ENCODE measurements at places on chromosomes 6 and 20. TPM values are rescaled to one million over a fixed set of nuclear protein-coding genes. Genes with fewer than 3 reads are reported as not detected.
A peak's percentile ranks its signal among the peaks of the same experiment; 100 is the strongest.

DNA sequence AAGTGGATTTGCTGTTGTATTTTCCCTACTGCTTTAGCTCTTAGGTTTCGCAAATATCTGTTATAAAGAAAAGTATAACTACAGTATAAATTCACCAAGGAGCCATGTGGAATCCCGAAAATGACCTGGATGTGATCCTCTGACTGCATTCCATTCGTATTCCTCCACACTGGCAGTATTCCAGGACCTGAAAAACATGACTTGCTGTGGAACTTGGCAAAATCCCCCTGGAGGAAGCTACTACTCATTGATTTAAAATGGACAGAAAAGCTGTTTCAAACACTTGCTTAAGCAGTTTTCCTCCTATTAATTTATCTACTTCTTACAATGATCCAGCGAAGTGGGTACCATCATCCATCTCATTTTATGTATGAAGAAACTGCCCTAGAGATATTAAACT lies 13.3 kb upstream of the ENPP5 start:
- no peak for DNase-seq

DNA sequence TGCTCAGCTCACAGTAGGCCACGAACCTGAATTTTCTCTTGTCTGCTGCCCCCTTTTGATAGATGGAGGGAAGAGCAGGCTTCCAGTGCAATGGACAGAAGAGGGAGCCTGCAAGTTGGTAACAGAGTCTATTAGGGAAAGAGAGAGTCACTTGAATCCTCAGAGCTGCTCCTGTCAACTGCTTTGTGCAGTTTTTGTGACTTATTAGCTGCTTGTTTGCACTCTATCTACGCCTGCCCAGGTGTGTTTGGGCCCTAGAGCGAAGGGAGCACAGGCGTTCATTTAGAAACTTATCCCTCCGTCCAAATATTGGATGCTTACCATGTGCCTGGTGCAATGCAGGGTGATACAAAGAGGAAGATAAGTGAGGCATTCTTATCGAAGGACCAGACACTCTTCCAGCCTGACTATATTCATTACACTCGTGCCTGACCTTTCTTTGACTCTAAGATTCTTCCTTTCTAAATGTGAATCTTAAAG lies 11.6 kb upstream of the SLC2A12 start:
- DNase-seq: no peak

DNA sequence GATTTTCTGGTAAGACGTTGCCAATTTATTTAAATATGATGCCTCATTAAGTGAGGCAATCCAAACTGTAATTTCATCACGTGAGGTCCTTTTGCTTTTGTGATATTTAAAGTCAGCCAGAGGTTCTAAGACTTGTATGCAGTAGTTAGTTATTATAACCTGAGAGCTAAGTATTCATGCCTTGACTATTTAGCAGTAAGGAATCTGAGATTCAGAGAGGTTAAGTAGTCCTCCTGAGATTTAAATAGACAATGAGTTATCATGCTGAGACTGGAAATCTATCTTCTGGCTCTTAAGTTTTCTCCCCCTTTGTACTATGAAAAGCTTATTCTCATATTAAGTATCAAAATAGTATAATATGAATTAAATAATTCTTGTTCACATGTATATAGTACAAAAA lies 158.0 kb downstream of the UTRN start:
- no peak for DNase-seq

- no peak for DNase-seq
Measured at GRCh38 chr6:11766589-11767450, 11.8 kb downstream of the ADTRP start.

DNA sequence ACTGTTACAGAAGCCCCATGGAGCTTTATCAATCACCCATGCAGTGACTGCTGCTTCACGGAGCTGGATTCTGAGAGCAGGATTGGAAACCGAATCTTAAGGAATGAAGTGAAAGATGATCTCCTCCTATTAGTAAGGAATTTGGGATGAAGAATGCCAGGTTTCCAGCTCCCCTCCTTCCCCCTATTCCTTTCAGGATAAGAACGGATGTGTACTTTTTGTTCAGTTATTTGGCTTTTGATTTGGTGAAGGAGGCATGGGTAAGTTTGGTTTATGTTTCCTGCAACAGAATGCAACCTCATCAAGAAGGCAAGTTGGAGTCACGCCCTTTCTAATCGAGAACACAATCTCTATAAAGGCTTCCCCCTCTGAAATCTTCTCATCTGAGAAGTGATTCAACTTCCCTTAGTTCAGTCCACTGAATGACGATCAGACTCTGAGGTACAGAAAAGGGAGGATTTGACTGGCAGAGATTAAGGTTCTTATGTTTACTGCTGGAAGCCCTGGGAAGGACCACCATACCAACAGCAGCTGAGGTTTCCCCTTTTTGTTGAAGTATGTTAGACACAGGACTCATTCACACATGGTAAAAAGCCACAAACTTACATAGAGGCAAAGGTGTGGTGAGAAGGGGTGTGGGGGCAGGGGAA lies 5.5 kb downstream of the ELMO2 start:
- no peak for DNase-seq

DNA sequence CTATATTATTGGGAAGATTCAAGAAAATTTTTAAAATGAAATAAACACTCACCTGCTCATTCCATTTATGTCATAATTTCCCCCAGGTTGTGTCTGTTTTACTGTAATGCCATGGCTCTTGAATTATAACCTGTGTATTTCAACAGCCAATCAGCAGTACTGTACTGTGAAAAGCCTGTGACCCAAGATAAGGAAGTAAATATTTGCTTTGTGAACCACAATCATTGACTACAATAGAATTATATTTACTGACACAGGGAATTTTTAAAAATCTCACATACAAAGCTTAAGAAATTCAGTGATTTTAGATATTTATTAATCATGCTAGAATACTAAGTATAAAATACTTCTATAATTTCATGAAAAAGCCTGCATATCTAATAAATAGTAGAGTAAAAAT lies 6.0 kb downstream of the RGS17 start:
- no peak for DNase-seq

DNA sequence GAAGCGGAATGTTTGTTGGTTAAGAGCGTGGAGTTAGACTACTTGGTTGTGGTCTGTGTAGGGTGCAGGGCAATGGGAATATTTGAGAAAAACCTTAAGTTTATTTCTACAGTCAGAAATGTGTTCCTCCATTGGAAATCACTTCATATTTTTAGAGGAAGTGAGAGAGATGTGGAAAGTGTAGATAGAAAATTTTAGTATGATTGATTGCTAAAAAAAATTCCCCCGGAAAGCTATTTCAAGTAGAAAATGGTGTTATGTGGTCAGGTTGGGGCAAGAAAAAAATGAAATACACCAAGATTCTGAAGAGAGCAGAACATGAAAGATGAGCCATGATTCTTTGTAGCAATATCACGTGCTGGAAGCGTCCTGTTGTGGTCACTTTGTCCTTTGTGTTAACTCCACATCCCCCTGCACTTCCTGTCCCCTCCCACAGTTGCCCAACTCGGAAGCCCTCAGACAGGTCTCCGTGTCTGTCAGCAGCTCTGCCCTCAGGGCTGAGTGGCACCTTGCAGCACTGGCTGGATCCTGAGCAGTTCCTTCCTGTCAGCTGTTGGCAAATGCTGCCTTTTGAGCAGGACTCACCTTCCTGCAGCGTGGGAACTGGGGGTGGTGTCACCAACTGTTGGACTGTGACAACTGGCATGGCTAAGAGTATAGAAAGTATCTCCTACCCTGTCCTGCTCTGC lies 137.5 kb upstream of the SLC24A3 start:
- DNase-seq: no peak

- DNase-seq: no peak
Measured at GRCh38 chr6:112695001-112695400, 347.9 kb downstream of the RFPL4B start.

GRCh38 chr6:19024737-19025136 lies 637.6 kb downstream of the RNF144B start:
- no peak for DNase-seq

GRCh38 chr6:32108094-32108627 lies 977 bp downstream of the TNXB start:
- DNase-seq: peak; percentile 80

DNA sequence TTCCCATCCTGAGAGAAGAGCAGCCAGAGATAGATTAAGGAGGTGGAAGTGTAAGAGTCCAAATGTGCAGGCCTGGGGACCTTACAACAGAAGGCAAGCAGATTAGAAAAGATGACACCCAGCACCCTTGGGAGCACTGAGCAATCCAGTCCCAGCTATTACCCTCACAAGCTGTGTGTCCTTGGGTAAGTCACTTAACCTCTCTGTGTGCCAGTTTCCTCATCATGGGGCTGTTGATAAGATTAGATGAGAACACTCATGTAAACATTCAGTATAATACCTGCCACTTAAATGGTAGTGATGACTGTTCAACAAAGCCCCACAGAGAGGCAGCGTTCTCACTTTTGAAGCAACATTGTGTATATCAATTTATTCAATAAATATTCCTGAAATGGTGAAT lies 114.8 kb upstream of the CST7 start:
- no peak for DNase-seq

DNA sequence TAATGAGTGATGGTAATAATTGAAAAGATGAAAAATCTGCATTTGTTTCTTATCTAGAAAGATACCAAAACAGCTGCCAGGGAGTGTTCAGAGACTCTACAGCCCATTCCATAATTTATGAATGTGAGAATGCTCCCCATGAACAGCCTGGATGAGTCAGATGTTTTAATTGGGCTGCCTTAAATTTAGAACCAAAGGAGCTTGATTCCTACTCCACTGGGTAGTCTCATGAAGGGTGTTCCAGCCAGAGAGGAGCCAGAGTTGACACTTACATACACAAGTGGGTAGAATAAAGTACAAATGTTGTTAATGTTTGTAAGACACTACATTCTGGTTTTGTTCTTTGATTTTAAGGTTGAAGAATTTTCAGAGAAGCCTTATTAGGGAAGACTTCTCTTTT lies 158.7 kb upstream of the PRND start:
- DNase-seq: no peak

DNA sequence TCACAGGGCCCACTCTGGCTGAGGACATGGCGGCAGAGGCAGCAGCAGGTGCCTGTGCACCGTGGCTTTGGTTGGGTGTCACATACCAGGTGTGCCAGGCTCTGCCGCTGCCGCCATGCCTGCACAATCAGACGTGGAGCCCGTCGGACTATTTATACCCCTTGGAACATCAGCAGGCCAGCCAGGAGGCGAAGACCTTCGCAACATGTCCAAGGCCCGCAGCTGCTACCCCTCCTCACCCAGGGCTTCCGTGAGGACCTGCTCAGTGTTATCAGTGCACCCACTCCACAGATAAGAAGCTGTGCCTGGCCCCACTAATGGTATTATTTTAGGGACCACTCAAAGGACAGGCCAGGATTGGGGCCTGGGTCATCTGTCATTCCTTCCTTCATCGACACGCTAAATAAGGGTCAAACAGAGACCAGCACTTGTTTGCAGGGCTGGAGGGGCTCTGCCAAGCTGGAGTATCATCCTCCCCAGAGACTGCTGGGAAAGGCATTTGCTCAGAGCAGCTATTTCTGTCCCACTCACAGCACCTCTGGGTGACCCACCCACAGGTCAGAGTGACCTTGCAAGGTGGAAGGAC lies 109.2 kb downstream of the BMP7 start:
- DNase-seq: peak; percentile 56

DNA sequence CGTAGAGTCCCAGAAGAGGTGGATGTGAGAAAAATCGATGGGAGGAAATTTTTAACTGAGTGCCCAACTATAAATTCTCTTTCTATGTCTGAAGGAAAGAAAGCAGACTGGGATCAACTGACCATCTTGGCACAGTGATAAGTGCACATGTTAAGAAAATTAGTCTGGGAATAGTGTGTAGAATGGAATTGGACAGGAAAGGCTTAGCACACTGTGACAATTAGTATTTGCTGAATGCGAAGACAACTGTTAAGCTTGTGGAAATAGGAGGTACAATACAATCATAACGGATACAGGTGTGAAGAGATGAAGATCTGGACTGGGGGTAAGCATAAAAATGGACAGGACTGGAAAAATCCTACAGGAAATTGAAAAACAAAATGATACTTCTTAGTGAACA lies 114.3 kb downstream of the FAM50B start:
- no peak for DNase-seq

- DNase-seq: peak; percentile 43
Measured at GRCh38 chr6:137904822-137905617, 38.0 kb downstream of the TNFAIP3 start.

DNA sequence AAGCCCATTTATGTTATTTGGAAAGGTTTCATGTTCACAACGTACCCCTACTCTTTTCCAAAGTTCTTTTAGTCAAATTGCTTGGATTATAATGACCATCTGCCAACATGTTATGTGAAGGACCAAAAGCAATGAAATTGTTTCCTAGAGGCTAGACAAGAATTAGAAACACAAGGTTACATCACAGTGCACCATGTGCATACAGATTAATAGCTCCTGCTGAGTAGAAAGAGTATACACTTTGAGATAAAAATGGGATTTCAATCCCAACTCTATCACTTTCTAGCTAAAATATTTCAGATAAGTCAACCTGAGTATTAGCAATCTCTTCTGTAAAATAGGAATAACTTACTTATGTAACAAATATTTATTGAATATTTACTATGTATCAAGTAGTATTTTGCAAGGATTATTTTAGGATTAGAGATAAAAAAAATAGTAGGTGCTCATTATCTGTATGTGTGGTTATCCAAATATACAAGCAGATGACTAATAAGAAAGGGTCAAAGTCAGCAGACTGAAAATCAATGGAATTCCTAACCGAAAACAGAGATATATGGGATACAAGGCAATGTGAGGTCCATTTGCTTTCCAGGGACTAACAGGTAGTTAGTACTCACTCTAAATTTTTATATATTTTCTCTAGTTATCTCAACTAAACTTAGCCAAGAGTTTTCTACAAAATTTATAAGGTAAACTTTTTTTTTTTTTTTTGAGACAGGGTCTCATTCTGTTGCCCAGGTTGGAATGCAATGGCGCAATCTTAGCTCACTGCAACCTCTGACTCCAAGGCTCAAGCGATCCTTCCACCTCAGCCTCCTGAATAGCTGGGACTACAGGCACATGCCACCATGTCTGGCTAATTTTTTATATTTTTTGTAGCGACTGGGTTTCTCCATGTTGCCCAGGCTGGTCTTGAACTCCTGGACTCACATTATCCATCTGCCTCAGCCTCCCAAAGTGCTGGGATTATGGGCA lies 127.7 kb downstream of the PDSS2 start:
- no peak for DNase-seq

GRCh38 chr20:47455133-47456040 lies 46.3 kb upstream of the NCOA3 start:
- DNase-seq: no peak

DNA sequence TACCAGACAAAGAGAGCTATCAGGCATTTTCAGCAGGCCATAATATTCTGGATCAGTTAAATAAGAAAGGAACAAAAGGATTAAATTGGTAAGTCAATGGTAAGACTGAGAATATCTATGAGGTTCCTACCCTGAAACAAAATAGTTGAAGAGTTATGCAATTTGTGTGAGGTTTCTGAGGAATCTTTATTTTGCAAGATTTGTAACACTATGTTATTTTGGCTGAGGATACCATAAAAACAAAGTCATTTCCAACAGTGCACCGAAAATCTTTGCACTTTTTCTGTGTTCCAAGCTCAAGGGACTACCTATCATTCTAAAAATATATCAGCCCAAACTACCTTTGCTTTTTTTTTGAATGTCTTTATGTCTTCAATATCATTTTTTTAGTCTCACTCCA lies 383.3 kb upstream of the CITED2 start:
- no peak for DNase-seq

GRCh38 chr6:70700922-70701876 lies 33.5 kb downstream of the SMAP1 start:
- peak; percentile 32 for DNase-seq

Gene HSPA1L
- polyA plus RNA-seq: 1.4 TPM

Gene HTR1E
- polyA plus RNA-seq: not detected

Gene SPATS1
- not detected for polyA plus RNA-seq

Gene CAPN11
- polyA plus RNA-seq: 0.32 TPM

Gene POLR3F
- 6.9 TPM for polyA plus RNA-seq

Gene ACSS1
- 29.7 TPM for polyA plus RNA-seq

Gene MAP3K4
- 10.5 TPM for polyA plus RNA-seq

Gene GSTA2
- not detected for polyA plus RNA-seq

Gene TTLL9
- 0.03 TPM for polyA plus RNA-seq

All from heart right ventricle (tissue), 16 donors.